ENCODE measurements at places on chromosomes 5 and 9.

- DNase-seq, result no peak
Measured at GRCh38 chr9:117662651-117663050, 41.6 kb upstream of the TLR4 start.

GRCh38 chr9:134966270-134966669 is 48.6 kb upstream of the FCN1 start:
- DNase-seq, result no peak

- DNase-seq, result no peak
Measured at GRCh38 chr5:57414857-57415256, 67.8 kb downstream of the ACTBL2 start.

- DNase-seq, result no peak
Measured at GRCh38 chr5:140142856-140143255, 17.1 kb downstream of the IGIP start.

GRCh38 chr9:84590706-84591105 is 78.8 kb upstream of the NTRK2 start:
- DNase-seq, result no peak

DNA sequence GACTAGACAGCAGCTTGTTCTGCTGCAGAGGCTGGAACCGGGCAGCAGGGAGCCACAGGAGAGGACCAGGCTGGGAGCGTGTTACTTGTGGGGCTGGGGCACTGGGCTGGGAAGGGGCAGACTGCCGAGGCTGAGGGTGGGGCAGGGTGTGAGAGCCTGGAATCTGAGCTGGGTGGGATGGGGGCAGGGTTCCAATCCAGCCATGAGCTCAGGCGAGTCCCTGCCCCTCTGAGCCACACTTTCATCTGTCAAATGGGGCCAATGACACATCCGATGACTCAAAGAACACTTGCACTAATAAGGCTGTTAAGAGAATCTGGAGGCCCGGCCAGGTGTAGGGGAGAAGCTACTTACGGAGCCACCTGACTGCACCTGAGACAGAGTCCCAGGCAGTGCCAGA is 18.7 kb upstream of the WDR38 start:
- DNase-seq, result no peak

- DNase-seq, result no peak
Measured at GRCh38 chr5:169686137-169686536, 49.1 kb downstream of the DOCK2 start.

GRCh38 chr5:9623661-9624060 is 6.5 kb downstream of the TAS2R1 start:
- no peak for DNase-seq

DNA sequence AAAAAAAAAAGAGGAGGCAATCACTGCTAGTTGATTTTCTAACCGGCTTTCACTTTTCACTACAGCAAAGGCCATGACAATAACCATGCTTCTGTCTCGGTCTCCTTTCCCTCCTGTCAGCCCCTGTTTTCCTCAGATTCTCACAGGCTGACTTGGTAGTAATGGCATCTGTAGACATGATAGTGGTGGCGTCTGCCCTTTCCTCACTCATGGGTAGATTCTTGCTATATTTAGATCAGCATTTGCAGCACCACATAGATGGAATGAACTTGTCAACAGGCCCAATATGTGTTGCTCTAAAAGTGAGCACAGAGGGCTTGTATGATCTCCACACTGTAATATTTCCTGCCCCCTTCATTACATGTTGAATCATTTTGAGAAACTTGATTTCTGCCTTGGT is 120.3 kb upstream of the FTMT start:
- no peak for DNase-seq

GRCh38 chr9:114592356-114592755 is 4.8 kb downstream of the ATP6V1G1 start:
- DNase-seq, result no peak
